ENCODE measurements at places on chromosomes 3 and 15.

DNA sequence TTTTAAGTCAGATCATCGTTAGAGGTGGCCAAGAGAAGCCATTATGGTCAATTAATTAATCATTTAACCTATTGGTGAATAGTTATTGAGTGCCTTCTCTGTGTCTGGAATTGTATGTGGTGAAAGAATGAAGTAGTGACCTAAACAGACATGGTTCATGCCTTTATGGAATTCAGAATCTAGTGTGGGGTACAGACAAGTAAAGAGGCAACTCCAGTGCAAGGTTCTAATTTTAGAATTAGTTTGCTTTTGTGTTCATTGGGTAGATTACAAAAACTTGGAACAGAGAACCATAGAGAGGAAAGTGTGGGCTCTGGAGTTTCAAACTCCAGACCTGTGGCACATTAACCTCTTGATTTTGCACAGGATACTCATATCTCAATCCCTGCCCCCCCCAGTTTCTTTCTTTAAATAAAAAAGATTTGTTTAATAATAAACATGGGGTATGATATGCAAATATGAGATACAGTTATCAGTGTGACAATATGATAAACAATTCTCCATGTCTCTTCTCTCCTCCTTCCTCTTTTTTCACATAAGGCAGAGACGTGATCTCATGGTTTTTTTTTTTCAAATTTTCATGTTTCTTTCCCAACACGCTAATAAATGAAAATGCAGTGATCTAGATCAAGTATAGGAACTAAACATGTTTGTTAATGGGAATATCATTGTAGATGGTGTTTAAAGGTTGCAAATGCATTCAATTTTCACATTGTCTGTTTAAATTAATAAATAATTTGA lies 117.9 kb downstream of the MITF start:
- DNase-seq: no peak

DNA sequence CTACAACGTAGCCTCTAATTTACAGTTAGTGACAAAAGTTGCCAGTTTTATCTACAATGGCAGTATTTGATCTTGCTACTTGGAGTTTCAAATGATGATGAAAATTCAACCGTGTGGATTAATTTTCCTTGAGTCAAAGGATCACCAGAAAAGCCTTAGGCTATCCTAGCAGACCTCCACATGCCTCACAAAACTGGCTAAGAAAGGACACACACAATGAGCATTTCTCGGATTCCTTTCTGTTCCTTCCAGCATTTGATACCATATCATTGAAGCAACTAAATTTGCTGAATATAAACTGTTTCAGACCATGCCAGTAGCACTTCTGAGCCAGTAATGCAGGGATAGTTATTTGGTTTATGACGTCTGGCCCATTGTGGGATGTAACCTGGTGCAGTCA lies 587.4 kb upstream of the MDFIC2 start:
- DNase-seq: no peak

DNA sequence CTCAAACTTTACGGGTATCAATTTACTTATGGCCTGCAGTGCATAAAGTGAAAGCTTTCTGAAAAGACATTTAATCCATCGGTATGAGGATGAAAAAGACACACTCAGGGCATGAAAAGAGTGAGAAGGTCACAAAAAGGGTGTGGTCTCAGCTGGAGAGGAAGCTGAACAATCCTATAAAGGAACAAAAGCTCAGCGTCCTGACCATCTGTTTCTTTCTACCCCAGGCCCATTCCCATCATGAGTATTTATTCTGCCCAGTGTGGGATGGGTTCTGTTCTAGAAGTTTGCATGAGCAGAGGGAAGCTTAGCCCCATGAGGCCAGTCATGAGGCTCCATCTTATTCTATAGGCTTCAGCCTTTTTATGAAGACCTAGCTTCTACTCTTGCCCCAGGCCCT lies 144.6 kb downstream of the LPP start:
- no peak for DNase-seq

DNA sequence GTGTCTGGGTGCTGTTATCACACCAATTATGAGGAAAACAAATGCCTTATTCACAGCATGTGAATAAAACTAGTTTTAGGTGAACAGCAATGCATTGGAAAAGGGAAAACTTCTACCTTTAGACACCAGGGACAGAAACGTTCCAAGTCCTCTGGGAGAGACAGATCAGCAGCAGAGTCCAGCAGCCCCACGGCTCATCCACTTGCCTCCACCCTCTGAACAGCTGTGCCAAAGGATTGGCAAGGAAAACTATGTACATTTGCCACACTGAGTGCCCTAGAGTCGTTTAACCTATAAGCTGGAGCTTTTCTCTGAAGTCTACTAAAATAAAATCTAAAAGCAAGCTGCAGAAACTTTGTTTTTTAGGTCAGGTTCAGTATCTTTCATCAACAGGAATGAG lies 107.7 kb upstream of the EIF1B start:
- DNase-seq: no peak

- DNase-seq: no peak
Observed at GRCh38 chr3:98966434-98966833, 64.9 kb upstream of the DCBLD2 start.

DNA sequence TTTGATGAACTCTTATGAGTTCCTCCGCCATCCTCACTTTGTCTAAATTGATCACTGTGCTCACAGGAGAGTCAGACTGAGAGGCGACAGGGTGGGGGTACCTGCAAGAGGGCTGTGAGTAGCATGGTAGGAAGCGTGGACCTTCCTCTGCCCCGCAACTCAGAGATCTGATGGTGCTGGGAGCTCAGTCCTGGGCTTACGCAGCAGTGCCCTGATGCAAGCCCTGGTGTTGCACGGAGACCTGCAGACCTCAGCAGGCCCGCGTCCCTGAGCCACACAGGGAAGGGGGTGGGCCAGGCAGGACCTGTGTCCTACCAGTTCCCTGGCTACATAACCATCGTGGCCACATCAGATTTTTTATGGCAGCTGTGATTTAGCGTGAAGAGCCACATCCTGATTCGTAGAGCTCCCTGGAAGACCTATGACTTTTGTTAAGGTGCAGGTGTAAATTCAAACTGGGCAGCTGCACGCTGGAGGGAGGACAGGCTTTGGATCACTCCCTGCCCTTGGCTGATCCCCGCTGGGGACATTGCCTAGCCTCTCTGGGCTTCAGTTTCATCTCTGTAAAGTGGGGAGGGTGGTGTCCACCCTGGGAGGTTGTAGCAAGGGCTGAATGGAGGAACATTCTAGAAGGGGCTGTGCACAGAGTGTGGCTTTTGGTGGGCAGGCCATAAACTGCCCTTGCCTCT lies 176.1 kb downstream of the KLF13 start:
- no peak for DNase-seq

GRCh38 chr15:71281256-71281655 lies 166.0 kb downstream of the THSD4 start:
- DNase-seq: no peak

GRCh38 chr3:59006634-59007517 lies 42.9 kb downstream of the CFAP20DC start:
- DNase-seq: no peak

- DNase-seq: no peak
Observed at GRCh38 chr3:42751609-42752008, 21.4 kb downstream of the CCDC13 start.

DNA sequence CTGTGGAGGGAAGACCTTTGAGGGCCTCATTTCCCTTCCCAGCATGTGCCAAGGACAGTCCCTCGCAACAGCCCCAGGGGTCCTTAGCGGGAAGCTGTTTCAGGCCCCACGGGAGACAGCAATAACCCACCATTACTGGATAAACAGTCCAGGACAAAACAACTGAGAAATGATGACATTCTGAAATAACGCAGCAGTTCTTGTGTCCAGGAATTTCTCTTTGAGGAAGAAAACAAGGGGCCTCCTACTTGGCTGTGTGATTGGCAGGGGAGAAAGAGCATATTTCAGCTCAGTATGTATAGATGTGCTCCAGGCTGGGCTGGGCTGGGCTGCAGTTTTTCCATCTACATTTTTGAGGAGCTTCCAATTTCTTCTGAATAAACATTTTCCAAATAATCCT lies 82.2 kb upstream of the THBS1 start:
- no peak for DNase-seq

DNA sequence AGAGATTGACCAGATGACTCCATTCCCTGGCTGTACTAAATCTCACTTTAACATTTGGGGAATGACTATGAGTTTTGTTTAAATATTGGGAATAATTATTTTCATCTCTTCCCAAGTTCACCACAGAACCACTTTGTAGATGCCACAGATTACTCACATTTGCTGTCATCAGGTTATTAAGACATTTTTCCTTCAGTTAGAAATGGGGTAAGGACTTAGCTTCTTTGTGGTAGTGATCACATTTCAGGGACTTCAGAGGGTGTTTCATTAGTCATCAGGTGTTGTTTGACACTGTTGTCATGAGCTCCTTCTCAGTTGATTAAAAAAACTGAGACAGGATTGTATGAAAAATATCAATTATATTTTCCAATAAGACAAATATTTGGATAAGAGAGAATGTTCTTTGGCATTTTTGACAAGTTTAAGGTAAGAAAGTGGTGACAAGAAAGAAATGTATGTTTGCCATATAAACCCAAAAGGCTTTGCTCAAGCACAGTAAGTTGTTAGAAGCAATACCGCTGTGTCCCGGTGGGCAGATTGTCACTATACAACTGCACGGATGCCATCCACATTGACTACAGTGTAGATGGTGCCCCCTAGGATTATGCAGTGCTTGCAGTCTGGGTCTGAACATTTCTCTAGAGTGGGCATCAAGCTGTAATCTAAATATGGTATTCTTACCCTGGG lies 22.3 kb downstream of the FBXL2 start:
- no peak for DNase-seq

DNA sequence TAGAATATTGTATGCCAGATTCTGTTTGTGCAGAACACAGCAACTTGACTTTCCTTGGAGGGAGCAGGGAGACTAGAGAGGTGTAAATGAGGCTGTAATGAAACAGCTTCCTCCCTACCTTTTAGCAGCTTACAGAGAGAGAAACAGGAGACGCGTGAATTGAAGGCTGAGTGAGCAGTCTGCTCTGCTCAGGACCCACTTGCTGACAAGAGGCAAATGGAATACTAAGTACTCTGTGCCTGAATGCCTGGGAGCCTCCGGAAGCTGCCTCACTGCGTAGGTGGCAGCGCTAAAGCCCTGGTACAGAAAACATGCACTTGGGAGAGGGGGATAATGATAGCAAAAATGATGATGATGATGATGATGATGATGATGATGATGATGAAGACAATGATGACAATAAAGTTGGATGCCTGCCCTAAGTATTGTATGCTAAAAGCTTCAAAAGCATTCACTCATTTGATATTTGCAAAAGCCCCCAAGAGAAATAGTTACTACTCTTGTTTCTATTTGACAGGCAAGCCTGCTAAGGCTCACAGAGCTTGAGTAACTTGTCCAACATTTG lies 548.9 kb downstream of the NTRK3 start:
- DNase-seq: no peak

DNA sequence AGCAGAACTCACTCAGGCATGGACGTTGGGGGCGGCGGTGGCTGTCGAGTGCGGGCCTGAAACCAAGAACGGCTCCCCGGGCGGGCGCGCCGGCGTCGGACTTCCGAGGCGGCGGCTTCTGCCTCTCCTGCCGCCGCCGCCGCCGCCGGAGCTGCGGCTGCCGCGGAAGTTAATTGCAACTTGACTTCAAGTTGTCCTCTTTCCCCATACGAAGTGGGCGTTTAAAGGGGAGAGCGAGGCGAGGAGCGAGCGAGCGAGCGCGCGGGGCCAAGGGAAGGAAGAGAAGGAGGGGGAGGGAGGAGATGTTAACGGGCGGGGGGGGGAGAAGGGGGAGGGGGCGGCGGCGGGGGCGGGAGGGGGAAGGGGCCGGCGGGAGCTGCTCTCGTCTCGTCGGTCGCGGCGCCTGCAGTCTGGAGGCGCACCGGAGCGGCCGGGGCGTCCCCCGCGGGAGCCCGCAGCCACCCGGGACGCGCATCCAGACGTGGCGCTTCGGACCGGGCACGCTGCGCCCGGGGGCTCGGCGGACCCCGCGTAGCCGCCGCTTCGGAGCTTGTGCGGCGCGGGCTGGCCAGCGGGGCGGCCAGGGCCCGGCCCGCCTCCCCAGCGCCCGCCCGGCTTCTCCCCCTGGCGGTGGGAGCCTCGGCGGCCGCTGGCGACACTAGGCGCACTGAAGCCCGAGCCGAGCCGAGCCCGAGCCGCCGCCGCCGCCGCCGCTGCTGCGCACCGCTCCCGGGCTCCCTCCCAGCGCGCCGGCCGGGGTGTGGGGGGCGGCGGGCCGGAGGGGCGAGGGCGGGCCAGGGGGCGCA lies 19.7 kb upstream of the SATB1 start:
- peak; percentile 44 for DNase-seq

DNA sequence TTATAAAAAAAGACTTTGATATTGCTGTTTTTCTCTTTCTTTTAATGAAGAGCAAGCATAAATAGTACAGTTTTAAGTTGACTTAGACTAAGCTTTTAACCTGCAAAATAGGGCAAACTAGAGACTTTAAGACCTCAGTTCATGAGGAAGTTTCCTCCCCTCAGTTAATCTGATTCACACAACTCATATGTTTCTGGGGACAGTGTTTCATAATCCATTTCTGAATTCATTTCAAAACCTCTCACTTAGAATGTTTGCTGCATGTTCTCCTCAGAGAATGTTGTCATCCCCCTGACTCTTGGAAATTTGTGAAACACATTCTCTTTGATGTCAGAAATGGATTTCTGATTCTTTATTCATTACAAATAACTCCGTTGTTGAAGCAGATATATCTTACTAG lies 79.3 kb upstream of the SKOR1 start:
- no peak for DNase-seq

GRCh38 chr3:4753073-4753691 lies 226.1 kb upstream of the BHLHE40 start:
- no peak for DNase-seq

DNA sequence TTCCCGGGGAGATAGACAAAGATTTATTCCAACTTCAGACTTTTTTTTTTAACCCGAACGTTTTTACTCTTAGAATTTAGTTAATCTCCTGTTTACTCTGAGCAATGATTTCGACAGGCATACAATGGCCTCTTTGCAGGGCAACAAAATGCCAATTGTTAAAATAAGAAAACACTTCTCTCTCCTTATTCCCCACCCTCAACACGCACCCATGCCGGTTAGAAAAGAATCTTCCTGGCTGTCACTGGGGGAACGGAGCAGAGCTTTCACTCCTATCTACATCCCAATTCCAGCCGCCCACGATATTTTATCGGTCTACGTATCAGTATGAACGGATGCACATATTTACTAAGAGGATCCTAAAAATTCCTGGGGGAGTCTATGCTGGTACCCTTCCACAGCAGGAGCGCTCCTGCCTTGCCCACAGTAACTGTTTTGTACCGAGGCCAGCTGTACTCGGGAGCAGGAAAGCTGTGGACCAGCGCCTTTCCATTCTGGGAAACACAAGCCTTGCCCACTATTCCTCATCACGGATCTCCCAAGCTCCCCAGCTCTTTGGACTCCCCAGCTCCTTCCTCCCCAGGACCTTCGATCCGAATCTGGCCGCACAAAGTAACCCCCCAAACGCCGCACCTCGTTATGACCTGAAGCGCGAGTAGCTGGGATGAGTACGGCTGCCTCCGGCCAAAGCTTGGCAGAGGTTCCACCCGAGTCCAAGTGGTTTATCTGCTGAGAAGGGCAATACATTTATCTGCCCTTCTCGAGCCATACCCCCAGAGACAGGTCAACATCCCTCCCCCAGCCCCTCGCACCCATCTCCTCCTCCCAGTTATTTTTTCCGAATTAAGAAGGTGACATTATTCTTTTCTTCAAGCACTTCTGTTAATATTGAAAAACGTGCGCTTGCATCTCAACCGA lies 2.2 kb upstream of the FOXB1 start:
- DNase-seq: no peak

Data from SK-MEL-5 (cell line).